ENCODE measurements at places on chromosomes 11 and 22.

DNA sequence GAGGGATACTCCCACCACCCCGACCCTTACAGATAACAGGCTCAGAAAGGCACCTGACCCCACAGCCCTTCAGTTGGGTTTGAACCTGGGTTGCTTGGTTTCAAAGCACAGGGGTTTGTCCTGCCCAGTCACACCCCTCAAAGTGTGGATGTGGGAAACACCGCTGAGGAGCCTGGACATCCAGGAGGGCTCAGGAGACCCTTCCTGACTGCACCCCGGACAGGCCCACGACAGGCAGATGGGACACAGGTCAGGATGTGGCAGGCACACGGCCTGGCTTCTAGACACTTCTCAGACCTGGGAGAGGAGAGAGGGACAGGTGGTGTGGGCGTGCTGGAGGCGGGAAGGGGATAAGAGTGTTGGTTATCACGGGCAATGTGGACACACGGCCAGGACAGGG is 932.3 kb downstream of the BRD1 start:
- DNase-seq: no peak

GRCh38 chr11:77127920-77128691 is at the start of gene MYO7A:
Gene MYO7A (plus strand): TSS chr11:77128246. CDS start chr11:77130635, 2,389 bp downstream.
- DNase-seq: no peak

DNA sequence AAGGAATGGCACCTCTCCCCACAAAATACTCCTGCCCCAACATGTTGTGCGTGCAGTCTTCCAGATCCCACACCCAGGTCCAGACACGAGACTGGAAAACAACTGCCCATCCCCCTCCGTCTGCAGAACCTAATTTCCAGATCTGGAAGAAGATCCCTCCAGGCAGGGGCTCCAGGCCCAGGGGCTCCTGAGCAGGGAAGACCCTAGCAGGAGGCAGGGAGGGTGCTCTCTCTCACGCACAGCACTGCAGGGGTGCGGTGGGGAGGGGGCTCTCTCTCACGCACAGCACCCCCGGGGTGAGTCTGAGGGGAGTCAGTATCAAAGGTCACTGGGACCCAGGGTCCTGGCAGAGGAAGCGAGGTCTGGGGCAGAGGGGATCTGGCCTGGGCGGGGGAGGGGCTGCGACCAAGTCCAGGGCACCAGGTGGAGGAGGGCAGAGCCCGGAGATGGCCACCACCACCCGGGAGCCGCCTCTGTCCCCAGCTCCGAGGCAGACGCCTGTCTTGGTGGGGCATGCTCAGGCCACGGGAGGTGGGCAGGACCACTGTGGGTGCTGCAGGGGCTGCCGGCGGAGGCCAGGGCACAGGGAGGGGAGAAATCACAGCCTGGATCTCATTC is 1.7 kb downstream of the MLC1 start:
- DNase-seq: no peak

GRCh38 chr11:65642014-65642671 is 4.2 kb downstream of the SIPA1 start:
- DNase-seq: peak; percentile 7

GRCh38 chr22:32044913-32045312 is 1.9 kb downstream of the SLC5A1 start:
- no peak for DNase-seq

- no peak for DNase-seq
Observed at GRCh38 chr11:86212019-86212611, 32.4 kb upstream of the EED start.

GRCh38 chr11:30312243-30312642 is 10.7 kb upstream of the ARL14EP start:
- DNase-seq: no peak

- no peak for DNase-seq
Observed at GRCh38 chr11:19187114-19187832, 14.5 kb downstream of the CSRP3 start.

- peak; percentile 78 for DNase-seq
Observed at GRCh38 chr11:86129740-86130540, 61.1 kb upstream of the PICALM start.

DNA sequence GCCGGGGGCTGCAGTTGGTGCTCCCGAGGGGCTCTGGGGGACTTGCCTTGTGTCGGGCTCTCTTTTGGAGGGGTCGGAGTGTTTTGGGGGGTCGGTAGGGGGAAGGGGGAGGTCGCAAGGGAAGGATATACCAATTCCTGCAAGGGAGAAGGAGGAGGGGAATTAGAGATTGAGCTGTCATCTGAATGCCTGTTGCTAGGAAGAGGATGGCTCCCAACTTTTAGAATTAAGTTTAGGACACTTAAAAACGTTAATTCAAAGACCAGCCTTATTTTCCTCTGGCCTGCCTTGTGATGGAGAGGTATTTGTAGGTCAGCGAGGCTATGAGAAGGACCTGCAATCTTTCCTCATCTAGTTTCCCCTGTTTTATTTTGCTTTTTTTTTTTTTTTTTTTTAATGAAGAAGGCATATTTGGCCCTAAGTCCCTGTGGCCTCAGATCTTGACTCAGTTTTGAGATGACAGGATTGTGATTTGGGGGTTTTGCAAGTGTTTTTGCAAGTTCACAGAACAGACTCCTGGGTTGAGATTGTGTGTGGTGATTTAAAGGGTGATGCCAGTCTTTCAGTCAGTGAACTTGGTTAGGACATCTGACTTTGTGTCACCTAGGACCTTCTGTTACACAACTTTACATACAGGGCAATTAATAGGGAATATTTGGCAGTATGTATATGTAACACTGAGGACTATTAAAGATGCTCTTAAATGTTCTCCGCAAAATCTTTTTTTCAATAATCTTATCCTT is 672 bp downstream of the TMEM135 start:
- DNase-seq: peak; percentile 10

- DNase-seq: peak; percentile 65
Observed at GRCh38 chr11:86676533-86677154, 4.2 kb upstream of the ME3 start.

DNA sequence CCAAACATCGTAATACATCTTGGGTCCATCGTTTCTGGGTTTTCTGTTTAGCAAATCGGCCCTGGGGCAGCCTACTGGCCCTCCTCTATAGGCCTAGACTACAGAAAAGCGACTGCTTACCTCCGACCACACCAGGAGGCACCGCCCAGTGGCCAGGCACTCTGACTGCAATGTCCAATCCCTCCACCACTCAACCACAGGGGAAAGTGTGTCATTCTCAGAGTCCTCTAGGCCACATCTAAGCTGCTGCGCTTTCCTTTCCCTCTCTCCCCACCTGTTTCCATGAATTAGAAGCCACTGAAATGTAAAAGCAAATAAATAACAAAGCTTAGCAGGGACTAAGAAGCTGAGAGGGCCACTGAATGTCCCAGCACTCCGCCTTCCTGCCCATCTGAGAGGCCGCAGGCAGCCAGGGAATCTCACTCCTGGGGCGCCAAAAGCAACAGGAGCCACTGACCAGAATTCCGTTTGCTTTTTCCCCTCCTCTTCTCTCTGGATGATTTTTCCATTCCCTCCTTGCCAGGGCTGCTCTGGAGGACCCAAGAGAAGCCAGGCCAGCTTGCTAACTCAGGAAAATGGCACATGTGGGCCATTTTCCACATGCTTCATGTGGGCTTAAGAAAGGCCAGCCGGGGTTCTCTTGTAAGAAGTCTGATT is 50.1 kb upstream of the FLI1 start:
- DNase-seq: no peak

- DNase-seq: no peak
Observed at GRCh38 chr11:16879690-16880089, 134.5 kb downstream of the PLEKHA7 start.

DNA sequence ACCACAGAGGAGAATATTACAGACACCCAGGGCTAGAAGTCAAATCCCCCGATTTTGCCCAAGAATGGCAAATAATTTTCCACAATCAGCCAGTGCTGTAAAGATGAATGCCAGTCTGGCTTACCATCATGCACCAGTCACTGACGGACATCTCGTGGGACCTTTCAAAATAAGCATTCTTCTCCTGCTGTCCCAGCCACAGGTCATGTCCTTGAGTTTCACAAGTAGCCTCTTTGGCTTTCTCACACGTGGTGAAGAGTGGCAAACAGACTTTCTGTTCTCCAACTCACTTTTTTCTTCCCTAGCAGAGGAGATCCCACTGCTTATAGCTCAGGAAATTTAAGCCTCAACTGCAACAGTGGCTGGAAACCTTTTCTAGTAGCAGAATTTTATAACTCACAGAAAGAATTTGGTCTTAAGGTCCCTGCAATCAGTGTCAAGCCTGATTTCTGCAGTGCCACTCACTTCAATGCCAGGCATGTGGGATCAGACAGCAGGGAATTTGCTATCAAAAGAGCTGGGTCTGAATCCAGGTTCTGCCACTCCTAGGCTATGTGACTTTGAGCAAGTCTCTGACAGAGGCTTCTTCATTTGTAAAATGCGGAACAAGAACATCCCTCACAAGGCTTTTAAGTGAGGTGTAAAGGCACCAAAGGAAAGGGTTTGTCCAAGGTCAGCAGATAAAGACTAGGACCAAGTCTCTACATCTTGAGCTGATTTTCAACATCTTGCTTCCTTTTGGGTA is 3.6 kb downstream of the PIK3IP1 start:
- no peak for DNase-seq

DNA sequence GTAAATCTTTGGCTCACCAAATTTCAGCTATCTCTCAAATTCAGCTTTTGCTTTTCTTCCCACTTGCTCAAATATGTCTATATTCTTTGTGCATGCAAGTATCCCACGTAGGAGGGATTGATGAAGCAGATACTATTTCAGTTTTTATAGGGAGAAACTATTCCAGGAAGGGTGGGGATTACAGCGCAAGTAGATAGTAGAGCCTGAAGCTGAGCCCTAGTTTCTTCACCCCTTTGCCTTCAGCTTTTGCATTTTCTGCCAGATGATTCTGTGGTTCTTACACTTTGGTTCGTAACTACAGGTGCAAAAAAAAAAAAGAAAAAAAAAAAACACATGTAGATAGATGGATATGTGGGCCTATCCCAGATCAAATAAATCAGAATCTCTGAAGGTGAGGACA is 3.1 kb upstream of the ACP2 start:
- no peak for DNase-seq

DNA sequence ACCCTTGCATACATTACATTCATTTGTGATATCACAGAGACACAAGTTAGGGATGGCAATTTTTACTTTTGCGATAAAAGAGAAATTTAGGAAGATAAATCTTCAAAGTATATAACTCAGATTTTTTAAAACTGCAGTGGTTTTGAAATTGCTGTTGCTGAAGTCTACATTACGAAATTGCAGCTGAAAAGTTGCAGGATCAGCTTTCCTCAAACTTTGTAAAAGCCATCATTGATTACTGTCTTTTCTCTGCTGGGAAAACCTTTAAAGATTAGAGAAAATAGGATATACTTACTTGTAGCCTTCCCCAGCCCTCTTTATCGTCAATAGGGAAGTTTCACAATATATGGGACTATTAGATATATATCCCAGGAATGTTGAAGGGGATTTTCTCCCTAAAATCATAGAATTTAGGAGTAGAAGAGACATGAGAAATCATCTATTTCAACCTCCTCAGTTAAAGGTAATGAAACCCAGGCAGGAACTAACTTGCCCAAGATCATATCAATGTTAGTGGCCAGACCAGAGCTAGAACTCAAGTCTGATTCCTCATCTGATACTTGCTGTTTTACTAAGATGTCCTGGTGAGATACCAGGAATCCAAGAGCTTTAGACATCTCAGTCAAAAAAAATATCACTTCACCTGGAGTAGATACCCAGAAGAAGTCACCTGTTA is 10.4 kb upstream of the AGBL2 start:
- DNase-seq: no peak

- DNase-seq: peak; percentile 2
Observed at GRCh38 chr11:30487200-30487898, 98.8 kb downstream of the MPPED2 start.

DNA sequence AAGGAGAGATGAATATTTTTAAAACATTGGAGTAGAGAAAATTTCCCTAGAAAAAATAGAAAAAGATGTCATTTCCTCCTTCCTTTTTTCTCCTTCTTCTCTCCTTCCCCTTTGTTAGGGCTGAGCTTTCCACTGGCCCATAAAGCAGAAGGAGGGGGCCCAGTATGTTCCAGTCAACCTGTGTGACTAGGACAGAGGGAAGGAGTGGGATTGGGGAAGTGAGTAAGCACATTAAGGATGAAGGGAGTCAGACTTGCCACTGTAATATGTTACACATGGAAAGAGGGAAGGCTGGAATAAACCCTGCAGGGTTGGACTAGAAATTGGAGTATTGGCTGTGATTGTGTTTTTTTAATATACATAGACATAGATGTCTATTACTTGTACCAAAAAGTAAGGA is 20.1 kb upstream of the SPINDOC start:
- DNase-seq: no peak

- DNase-seq: peak; percentile 69
Observed at GRCh38 chr11:123483466-123483865, 53.4 kb downstream of the GRAMD1B start.

DNA sequence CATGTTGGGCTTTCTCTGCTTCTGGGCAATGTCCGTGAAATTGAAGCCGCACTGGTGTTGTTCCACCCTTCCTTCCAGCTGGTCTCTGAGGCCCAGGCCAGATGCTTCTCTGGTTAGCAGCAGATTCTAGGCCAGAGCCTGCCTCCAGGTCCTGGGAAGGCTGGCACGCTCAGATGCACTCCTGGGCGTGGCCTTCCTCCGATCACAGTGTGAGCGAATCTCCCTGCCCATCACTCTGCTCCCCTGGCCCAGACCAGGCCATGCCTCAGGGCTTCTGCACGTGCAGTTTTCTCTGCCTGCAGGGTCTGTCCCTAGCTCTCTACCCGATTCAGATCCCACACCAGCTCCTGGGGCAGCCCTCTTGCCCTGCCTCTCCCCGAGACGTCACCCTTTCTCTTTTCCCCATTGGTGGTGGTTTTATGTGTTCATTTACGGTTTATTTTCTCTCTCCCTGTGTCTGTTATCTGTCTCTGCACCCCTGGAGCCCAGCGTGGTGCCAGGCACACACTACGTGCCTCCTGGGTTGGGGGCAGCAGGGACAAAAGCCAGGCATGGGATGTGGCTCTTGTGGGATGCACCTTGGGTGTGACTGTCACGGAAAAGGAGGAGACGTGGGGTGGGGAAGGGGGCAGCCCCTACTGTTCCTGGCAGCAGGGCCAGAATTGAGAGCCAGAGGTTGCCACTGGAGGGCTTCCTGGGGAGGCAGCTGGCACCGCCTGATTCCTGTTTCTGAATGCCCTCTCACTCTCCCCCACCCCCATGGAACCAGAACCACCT is 66.0 kb downstream of the KCNQ1 start:
- no peak for DNase-seq

DNA sequence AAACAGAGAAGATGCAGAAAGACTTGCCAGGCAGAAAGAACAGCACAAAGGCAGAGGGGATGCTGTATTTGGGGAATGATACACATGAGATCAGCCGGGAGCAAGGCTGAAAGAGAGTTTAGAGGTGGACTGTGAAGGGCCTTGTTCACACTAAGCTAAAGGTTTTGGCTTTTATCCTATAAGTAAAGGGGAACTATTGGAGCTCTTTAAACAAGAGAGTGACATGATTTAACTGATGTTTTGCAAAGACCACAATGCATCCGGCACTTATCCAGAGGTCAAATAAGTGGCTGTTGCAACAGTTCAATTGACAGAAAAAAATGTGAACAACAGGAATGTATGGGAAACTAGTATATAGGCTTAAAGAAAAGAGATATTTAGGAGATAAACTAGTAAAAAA is 64.7 kb upstream of the RRAS2 start:
- no peak for DNase-seq

GRCh38 chr11:128496692-128497060 is 90.7 kb downstream of the ETS1 start:
- DNase-seq: no peak

- peak; percentile 89 for DNase-seq
Observed at GRCh38 chr11:20459865-20460264, 72.3 kb downstream of the PRMT3 start.
